Anterior cingulate cortex (tissue), 58 donors: ENCODE measurements at places on chromosomes 4 and X.
A peak's percentile ranks its signal among the peaks of the same experiment; 100 is the strongest.

DNA sequence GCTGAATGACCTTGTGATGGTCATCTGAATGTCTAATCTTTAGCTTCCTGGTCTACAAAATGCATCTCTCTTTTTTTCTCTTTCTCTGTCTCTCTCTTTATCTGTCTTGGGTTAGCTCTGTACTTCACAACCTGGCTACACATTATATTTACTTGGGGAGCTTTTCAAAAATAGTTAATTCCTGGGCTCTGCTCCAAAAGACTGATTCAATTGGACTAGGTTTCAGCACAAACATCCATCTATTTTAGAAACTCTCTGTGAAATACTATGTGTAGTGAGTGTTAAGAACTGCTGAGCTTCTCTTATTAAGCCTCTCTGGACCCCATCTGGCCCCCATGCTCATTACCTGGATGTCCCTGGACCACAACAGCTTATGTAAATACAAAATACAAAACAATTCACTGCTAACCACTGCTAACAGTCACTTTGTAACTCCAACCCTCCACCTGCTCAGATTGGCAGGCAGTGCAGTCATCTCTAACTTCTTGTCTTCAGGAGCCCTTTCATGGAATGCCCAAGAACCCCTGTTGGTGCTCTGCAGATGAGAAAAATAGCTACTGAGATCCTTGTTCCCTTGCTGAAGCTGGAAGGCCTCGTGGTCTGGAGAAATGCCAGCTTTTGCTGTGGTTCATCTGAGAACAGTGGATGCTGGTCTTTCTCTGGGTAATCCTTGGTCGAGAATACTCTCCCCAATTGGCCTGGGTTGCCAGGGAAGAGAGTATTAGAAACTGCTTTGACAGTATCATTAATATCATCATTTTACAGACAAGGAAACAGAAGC is 14.8 kb upstream of the BOD1L1 start:
- DNase-seq: no peak

- no peak for DNase-seq
Observed at GRCh38 chrX:105543283-105543682, 279.1 kb upstream of the NRK start.

DNA sequence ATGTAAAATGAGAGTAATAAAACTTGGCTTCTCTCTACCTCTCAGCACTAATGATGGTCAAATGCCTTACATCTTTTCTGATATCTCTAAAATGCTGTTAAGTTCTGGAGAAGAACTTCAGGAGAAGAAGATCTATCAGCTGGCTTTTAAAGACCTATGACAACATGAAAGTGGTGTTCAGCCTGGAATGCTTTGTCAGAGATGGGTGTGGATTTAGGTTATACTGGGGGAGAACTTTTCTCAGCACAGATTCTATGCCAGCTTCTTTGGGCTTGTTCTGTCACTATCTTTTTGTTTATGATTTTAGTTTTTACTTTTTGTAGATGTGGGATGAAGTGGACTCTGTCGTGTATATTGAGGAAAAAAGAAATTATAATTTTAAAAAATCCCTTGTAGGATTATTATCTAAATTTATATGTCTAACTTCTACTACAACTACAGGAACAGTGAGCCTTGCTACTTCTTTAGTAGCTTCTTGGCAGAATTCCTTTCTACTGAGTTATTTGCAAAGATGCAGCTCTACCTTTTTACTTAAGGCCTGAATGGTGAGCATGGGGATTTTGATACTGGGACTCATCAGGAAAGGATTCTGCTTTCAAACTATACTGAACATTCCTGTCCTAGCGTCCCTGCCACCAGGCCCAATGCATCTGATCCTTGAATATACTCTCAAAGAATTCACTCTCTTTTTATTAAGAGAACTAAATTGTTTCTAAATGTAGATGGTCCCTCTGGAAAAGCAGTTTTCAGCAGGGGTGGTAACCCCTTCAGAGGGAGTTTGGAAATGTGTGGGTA is 19.6 kb downstream of the CYP2U1 start:
- DNase-seq: no peak

GRCh38 chrX:132184871-132185270 is 34.4 kb downstream of the RAP2C start:
- no peak for DNase-seq

DNA sequence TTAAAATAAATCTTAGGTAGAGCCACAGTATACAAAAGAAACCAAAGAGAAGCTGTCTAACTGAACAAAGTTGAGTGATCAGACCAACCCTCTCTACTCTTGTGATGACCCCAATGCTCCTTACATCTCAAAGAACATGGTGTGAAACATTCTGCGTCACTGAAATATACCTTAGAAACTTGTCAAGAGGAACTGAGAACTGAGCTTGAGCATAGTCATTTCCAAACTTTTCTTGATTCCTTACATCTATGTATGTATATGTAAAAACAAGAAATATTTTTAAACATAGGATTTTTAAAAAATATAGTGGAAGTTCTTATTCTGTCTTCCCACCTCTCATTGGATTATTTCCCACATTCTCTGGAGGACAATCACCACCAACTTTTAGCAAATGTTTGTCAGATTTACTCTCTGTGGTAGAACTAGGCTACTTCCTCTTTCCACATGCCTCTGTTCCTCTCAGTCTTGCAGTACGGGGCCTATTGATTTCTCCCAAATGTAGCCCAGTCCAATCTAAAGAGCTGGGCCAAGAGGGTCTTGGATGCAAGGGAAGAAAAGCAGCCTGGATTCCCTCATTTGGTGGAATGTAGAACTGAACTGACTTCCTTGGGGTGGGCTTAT is 98.2 kb upstream of the HHIP start:
- no peak for DNase-seq

GRCh38 chr4:89682808-89683207 is 154.2 kb downstream of the SNCA start:
- DNase-seq: no peak

DNA sequence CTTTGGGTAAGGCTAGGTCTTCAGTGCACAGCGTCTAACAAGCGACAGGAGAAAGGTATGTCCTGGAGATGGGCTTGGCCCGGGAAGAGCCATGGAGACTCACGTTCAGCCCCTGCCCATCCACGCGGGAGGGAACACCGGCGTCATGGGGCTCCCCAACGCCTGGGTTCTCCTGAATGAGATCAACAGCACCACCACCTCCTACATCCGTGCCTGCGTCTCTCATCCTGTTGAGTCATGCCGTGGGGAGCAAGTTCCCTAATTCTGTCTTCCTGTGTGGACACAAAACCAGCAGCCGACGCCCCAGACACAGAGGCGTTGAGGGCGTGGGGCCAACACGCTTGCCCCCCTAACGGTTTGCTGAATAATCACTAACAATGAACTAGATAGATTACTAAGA is 20.1 kb upstream of the IL3RA start:
- DNase-seq: no peak

DNA sequence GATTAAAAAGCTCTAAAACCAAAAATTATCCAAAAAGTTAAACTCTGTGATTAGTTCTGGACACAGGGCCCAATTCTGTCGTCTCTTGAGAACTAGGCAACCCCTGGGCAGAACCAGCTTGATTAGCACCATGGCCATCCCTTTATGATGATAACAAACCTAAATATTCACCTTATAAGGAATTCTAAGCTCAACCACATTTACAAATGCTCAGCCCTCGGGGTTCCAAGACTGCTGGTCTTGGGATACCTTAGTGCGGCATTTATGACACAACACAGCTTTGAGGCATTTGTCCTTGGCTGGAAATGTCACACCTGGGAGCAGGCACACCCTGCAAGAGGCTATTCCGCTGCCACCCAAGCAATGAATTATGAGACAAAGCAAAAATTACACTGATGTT is 27.5 kb upstream of the NAP1L5 start:
- no peak for DNase-seq

DNA sequence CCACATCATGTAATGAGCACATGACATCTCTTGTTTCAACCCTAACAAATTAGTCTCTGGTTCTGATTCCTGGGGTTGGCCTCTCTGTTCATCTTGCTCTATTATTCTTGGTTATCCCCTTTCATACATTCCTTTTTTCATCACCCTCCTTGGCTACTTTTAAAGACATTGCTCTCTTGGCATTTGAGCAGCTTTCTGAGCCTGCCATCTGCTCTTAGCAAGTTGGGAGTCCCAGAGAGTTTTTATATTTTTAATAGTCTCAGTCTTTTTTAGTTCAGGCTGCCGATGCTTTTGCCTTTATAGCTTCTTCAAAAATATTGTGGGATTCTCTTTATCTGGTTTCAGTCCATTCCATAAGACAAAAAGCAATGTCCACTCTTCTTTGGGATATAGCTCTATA is 1270.9 kb downstream of the ADGRL3 start:
- DNase-seq: no peak

- no peak for DNase-seq
Observed at GRCh38 chrX:39152106-39152649, 350.9 kb downstream of the MID1IP1 start.

DNA sequence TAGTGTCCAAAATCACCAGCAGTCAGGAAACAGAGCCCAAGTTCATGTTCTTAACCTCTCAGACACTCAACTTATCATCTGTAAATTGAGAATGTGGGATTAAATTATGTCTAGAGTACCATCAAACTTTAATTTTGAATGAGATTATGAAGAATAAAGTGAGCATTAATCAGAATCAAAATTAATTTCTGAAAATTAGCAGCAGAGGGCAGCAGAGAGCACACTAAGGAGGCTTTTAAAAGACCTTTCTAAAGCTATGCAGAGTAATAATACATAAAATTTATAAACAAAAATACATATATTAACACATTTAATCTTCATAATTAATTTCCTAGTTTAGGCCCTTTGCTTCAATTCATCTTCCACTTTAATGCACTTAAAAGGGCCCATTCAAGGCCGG is 7.1 kb downstream of the TASL start:
- DNase-seq: no peak

- DNase-seq: no peak
Observed at GRCh38 chr4:183353557-183353956, 31.3 kb upstream of the CLDN24 start.

- no peak for DNase-seq
Observed at GRCh38 chrX:112043997-112044396, 38.6 kb downstream of the TRPC5 start.

DNA sequence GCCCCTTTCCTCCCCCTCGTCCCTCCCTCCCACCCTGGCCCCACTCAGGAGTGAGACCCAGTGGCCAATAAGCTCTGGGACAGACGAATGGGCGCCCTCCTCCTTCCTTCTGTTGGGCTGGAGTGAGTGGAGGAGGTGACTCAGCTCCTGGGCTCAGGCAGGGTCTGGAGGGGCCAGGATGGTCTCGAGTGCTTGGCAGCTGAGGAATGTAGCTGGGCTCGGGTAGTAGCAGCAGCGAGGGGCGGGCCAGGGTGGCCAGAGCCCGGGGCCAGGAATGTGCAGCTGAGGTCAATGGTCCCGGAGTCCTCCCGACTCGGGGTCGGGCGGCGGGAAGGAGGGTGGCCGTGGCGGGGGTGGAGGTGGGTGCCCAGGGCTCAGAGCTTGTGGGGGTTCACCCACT is 15.0 kb downstream of the G6PD start:
- no peak for DNase-seq

DNA sequence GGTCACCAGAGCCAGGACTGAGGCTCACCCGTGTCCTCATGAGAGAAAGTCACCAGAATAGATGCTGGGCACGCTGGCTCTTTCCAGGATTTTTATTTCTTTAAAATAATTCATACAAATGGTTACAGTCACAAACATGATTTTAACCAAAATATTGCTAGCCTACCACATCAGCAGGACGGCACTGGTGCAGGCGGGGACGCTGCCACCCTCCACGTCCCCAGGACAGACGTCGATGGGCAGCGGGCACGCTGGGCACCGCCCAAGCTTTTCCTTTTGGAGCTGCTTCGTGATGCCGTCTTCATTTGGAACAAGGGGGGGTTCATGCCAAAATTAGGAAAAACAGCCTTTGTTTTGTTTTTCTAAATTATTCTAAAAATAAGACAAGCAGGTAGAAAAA is 37.6 kb downstream of the CTBP1 start:
- no peak for DNase-seq

DNA sequence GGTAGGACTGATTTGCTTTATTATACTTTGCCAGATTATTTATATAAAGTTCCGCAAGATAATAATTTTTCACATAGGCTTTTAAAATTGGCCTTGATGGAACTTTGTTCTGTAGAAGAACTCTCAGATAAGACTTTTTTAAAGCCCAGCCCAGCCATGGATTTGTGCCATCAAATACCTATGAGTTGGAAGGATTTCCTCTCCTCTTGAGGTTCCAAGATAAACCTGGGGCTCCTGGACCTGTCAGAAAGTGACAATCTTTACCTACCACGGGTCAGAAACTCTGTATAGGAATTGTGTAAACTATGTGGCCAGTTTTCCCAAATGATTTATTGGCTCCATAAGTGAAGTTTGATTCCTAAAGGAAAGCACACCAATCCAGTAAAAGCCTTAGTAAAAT is 271.9 kb upstream of the GRID2 start:
- no peak for DNase-seq

DNA sequence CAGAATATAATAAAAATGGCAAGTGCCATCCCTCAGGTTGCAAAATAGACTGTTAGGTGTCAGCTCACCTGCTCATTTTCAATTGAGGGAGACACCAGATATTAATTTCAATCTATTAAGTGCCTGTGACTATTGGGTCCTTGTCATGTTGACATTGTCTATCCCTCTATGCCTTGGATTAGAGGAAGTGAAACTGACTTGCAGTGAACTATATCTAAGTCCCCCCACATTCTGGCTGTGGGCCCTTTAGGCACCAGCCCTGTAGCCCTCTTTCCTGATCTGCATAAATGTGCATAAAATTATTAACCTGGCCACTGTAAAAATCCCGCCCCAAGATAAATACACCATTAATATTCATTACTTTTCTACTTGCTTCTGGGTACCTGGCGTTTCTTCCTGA is 293.0 kb upstream of the CLNK start:
- no peak for DNase-seq

DNA sequence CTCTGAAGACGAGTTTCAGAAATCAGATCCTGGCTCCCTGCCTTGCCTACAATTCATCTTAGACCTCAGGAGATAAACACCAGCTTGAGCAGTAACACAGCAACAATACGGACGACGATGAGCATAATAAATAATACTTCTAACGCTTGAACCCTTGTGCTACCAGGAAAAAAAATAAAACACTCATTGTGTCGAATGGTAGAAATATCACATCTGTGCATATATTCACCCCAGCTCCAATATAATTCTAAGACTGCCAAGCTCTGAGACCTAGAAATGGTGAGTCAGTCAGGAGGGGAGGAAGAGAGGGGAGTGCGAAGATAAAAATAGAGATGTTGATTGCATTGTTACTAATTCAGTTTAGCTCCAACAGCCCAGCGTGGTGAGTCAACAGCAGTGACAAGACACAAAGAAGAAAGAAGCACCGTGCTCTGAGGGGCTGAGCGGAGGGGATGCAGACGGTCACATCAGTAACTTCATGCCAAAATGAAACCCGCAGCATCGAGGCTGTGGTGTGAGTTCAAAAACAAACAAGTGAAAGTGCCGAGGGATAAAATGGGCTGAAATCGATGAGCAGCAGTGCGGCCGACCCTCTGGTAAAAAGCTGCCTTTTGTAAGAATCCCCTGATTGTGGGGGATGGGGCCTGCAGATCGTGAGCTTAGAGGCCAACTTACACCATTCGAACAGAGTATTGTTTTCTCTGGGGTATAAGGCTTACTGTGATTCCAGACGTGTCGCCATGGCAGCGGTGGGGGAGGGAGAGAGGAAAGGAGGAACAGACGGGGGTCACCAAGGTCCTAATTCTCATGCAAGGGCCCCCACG is 150.4 kb downstream of the MGST2 start:
- DNase-seq: peak; percentile 43
